AG08396 (cell line): ENCODE measurements at places on chromosomes 3 and 15.

DNA sequence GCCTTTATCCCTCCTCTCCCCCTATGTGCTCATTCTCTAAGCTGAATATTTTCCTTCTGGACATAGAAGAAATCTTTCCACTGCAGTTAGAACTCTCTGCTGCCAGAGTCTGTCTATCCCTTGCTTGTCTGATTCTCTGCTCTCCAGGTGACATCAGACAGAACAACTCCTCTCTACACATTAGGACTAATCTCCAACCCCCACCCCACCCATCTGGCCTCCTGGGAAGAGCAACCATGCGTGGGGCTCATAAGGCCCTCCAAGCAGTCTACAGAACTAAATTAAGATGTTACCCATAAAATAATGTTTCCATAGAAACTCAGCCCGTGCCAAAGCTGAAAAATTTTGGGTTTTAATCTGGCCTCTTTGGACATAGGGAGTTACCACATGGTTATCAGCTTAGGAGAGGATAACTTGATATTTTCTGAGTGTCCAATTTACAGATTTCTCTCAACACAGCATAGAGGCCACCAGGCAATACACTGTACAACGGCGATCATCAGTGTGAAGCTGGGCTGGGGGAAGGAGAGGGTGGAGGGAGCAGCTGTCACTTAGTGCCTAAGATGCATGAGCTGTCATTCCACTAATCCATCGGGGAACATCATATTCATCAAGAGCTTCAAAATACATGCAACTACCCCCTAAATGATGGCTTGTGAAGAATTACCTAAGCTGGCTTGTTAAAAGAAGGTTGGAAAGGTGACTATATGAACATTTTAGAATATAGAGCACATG lies 199.4 kb downstream of the CLSTN2 start:
- DNase-seq: no peak

- no peak for DNase-seq
Observed at GRCh38 chr3:170697131-170697530, 111.3 kb upstream of the SLC7A14 start.

DNA sequence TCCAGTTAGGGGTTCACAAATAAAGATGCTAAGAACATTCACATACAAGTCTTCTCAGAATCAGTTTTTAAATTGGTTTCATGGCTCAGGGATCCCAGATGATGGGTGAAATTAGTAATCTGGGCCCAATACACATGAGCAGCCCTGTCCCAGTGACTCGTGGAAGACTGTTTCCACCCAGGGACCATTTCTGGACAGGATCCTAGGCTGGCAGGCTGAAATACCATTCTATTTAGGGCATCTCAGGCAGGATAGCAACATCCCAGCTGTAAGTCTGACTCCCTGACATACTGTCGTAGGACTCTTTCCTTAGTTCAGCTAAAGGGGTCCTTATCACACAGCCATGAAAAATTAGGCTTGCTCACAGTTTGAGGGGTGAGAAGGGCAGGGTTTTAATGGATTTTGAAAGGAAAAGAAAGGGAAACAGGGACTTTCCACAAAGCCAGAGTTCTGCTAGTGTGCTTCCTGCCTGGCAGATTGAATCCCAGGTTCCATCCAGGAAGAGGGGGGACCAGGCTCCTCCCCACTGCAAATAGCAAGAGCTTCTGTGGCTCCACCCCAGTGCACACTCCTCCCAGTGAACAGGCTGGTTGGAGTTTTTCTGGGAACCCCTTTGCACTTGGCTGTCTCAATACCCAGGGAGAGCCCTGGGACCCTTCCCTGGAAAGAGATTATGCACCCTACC lies 41.3 kb upstream of the LYZL4 start:
- DNase-seq: no peak

DNA sequence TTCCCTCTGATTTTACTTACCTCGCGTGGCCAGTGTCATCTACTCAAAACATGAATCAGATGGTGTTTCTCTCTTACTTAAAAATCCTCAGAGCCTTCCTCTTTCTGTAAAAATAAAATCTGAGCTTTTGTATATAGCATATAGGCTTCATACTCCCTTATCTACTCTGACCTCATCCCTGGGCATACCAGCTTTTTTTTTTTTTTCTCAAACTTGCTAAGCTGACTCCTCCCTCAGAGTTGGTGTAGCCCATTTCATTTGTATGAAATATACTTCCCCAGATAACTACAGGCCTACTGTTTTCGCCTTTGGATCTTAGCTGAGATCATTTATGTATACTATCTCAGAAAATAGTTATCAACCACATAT lies 648.9 kb upstream of the ALCAM start:
- DNase-seq: no peak

GRCh38 chr15:26773067-26773877 lies 406 bp upstream of the GABRB3 start:
- peak; percentile 59 for DNase-seq

DNA sequence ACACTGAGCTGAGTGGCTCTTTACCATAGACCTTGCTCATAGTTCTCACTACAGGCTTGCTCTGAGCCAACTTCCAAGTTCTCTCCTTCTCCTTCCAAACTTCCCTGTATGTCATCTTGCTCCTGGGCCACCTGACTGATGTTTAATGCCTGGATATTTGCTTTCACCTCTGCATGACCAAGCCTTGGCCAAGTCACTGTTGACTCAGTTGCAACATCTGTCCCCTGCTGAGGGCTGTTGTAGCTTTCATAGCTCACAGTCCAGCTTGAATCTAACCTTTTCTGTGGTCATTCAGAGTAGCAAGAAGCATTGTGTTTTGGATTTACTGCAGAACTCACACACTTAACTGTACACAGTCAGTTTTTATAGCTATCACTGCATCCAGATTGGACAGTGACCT lies 171.8 kb upstream of the ROPN1 start:
- DNase-seq: no peak

GRCh38 chr3:7211740-7212139 lies 350.8 kb downstream of the GRM7 start:
- DNase-seq: no peak

- DNase-seq: no peak
Observed at GRCh38 chr3:127221446-127222035, 28.6 kb downstream of the PRR23E start.

- no peak for DNase-seq
Observed at GRCh38 chr15:90623854-90624253, 93.3 kb upstream of the BLM start.

- no peak for DNase-seq
Observed at GRCh38 chr3:55654123-55654760, 167.1 kb upstream of the WNT5A start.

- no peak for DNase-seq
Observed at GRCh38 chr3:15368561-15369135, 36.3 kb upstream of the SH3BP5 start.

- no peak for DNase-seq
Observed at GRCh38 chr15:68672781-68673205, 94.0 kb downstream of the CORO2B start.

DNA sequence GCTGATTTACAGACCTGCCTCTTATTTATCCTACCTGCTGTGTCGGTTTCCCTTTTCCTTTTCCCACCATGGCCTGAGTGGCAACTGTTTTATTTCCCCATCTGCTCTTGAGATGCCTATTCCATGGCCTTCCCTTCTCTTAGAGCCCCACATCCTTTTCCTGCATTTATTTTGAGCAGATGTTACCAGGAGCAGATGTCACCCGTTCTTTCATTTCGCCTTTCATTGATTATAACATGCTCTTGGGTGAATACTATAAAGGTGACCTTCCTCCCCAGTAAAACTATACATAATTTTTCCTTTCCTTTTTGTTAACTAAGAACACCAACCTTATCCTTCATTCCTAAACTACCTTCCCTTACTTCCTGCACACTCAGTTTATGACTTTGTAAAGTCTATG lies 8.5 kb upstream of the P2RY1 start:
- DNase-seq: no peak
